ENCODE measurements at places on chromosomes 2 and 18.

DNA sequence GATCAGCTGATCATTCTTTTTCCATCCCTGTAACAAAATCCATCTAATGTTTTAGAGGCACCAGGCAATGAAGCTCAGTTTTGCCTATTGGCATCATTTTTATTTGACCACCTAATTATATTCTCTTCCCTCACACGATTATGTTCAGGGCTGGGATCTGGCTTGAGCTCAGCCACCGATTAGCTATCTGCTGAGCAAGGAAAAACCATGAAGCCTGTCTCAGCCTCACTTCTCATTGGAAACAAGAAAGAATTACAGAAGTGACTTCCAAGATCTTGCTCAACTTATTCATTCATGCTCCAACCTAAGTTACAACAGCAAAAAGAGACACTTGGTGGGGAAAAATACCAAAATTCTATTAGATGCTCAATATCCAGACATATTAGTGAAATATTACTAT is 139.0 kb upstream of the SH3BP4 start:
- DNase-seq = no peak

GRCh38 chr2:128714851-128715312 is 396.2 kb upstream of the HS6ST1 start:
- DNase-seq = no peak

GRCh38 chr18:74082742-74083556 is 64.7 kb downstream of the FBXO15 start:
- peak; percentile 12 for DNase-seq

GRCh38 chr18:57619876-57620275 is 1.8 kb downstream of the NARS1 start:
- DNase-seq = no peak

DNA sequence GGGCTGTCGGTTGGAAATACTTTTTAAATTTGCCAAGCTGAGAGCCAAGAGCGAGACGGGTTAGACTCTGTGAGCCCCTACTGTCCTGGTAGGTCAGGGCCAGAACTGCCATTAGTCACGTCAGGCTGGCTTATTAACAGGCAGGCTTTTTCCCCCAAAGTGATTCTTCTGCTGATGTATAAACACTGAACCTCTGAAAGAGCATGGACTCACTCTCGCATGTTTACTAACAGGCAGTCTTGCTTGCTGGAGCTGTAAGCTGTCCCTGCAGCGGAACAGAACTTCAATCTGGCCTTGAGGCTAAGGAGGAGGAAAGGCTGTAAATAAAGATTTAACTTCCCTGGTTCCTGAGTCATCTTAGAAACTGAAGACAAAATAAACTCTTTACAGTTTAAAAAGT is 288.4 kb downstream of the PIEZO2 start:
- no peak for DNase-seq

DNA sequence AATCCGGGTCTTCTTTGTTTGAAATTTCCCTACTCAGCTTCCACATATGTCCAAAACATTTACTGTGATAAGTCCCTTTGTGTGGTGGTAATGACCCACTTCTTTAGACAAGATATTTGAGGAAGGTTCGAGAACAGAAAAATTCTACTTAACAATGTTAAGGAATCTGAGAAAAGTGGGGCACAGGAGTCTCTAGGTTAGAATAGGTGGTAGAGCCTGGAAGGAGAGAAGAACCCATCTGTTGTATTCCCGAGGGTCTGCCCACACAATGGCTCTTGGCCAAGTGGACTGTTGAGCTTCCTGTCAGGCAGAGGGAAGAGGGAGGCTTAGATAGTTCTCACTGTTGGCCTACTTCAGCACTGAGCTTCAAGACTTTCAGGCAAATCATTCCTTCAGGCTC is 4.3 kb downstream of the IGFBP2 start:
- no peak for DNase-seq

GRCh38 chr2:16104949-16105668 is 164.8 kb downstream of the MYCN start:
- DNase-seq = no peak

DNA sequence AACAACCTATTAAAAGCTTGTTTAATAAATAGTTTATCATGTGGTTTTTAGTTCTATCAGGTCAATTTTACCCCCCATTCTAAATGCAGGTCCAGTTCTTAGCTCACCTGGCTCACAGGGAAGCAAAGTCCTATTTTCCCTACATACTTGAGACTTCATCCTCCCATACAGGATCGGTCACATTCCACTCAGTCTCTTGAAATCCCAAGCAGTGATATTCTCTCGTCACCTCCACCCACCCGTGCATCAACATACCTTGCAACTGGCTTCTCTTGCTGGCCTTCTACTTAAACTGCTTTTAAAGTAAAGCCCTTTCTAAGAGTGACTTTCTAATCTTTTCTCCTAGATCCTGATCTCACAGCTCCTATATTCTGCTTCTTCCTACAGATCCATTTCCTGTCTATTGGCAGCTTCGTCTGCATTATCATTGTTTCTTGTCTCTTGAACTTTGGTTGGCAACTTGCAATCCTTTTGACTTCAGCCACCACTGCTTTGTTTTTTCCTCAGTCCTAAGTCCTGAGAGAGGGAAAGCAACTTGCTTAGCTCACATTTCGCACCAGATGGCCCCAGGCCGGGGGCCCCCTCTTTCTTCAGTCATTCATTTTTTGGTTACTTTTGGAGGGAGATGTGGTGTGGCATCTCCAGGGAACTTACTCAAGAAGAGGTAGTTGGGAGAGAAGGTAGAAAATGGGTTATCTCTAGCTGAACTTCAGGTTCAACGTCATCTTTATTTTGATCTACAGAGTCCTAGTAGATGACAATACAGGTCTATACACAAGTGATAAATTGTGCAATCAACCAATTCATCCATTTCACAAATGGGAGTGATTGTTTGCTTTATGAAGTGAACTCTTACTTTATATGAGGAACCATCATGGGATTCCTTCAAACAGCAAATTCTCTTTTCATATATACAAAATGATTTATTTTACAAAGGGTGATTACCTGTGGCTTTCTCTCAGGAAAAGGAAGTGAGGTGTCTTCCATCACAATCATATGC is 23.9 kb upstream of the NCOA1 start:
- DNase-seq = no peak

GRCh38 chr2:138893746-138894145 is 113.6 kb upstream of the NXPH2 start:
- no peak for DNase-seq

DNA sequence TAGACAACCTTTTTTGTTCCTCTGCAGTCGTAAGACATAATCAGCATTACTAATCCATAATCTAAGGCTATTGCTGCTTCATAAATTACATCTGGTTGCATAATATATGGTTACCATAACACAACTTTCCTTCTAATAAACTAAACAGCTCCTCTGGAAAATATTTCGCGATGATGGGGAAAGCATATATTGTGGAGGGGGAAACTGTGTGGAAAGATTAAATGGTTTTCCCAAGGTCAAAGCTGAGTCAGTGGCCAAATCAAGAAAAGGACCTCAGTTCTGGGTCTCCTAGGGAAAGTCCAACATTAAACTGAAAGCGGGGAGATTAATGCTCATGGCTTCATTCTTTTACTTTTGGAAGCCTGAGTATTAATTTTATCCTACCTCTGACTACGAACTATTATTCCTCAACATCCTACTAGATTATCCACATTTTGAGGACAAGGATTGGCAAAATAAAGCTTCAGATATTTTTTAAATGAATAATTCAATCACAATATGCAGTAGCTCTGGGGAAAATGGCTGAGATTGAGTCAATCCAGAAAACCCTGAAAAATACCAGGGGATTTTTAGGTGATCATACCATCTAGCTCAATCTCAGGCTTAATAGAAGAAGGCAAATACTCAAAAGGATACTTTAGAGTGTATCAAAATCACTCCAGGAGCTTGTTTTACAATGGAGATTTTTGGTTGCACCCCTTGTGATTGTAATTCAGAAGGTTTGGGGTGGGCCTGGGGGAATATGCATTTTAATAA is 33.8 kb upstream of the STK17B start:
- no peak for DNase-seq

GRCh38 chr2:88837511-88838160 is 146.2 kb downstream of the RPIA start:
- no peak for DNase-seq

DNA sequence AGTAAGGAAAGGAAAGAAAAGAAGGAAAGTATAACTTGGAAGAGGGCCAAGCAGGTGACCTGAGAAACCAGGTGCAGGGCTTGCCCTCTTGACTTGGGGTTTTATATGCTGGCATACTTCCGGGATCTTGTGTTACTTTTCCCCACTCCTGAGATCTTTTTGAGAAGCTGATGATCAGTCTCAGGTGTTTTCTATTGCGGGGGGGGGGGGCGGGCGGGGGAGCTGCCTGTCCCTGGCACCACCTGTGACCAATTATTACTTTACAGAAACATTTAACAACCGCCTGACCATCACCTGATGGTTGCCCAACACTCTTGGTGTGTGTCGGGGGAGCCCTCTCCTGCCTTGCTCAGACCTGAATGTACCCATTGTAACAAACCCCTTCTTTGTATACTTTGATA is 6.9 kb upstream of the CASP10 start:
- no peak for DNase-seq

DNA sequence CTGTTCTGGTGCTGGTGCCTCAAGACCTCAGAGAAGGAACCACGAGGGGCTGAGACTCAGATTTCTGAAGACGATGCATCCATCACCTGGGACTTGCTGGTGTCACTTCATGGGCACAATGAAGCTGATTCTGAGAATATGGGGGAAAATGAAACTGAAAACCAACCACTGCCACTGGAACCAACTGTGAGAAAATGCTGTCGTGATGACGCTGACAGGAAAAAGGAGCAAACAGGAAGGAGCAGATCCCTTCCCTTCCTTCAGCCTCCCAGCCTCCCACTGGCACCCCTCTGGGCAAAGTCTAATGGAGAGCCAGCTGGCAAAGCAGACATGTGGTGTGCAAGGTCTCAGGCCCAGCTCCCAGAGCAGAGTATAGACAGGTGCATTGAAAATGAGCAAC is 109.7 kb downstream of the FOXI3 start:
- no peak for DNase-seq

DNA sequence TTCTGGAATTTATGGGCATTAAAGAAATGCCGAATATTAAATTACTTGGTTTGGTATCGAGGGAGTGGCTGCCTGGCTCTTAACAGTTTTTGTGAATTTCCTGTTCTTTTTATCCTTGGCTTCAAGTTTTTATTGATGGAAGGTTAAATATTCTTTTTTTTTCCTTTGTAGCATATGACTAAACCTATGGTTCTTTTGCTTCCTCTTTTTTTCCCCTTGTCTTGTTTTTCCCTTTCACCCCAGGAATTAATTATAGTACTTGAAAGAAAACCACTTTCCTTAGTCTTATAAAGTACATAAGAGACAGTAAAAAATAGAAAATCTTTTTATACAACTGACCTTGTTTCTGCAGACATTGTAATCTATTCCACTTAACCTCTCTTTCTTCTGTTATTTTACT is 42.4 kb downstream of the MGAT5 start:
- no peak for DNase-seq

GRCh38 chr2:234341306-234341985 is 155.4 kb downstream of the ARL4C start:
- DNase-seq = no peak

DNA sequence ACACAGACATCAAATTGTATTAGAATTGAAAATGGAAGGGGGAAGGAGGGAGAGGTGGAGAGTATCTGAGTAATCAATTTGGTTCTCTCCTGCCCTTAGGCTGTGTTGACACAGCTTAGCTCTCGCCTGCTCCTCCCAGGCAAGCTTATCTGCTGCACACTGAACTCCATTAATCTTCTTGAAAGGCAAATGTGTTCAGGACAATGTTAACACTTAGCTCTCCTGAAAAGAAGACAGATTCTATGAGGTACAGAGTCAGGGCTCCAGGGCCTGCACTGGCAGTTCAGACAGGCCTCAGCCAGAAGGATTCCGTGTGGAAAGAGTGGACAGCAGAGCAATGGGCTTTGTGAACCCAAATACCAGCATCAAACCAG is 430.0 kb upstream of the TNP1 start:
- DNase-seq = no peak

DNA sequence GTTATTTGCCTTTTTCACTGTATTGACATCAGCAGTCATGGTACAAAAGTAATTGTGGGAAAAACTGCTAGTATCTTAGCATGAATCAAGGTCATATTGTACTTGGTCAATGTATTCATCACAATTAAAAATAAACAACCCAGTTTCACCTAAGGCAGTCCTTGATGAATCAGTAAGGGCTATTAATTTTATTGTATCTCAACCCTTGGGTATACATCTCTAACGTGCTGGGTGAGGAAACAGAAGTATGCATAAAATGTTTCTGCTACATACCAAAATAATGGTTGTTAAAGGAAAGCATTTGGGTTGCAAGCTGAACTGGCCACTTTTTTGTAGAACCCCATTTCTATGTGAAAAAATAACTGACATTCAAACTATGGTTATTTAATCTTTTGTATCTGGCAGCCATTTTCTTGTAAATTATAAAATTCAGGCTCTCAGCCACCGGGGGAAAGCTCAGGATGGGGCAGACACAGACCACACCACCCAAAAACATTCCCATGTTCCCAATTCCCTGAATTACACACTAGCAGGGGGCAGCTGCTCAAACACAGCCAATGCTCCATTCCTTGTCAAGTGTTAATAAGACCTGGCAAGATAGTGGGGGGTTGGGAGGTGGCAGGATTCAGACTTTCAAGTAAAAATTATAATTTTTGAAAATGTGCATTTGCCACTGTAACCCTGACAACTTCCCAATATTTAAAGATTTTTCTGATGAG is 49.3 kb downstream of the OLA1 start:
- no peak for DNase-seq

DNA sequence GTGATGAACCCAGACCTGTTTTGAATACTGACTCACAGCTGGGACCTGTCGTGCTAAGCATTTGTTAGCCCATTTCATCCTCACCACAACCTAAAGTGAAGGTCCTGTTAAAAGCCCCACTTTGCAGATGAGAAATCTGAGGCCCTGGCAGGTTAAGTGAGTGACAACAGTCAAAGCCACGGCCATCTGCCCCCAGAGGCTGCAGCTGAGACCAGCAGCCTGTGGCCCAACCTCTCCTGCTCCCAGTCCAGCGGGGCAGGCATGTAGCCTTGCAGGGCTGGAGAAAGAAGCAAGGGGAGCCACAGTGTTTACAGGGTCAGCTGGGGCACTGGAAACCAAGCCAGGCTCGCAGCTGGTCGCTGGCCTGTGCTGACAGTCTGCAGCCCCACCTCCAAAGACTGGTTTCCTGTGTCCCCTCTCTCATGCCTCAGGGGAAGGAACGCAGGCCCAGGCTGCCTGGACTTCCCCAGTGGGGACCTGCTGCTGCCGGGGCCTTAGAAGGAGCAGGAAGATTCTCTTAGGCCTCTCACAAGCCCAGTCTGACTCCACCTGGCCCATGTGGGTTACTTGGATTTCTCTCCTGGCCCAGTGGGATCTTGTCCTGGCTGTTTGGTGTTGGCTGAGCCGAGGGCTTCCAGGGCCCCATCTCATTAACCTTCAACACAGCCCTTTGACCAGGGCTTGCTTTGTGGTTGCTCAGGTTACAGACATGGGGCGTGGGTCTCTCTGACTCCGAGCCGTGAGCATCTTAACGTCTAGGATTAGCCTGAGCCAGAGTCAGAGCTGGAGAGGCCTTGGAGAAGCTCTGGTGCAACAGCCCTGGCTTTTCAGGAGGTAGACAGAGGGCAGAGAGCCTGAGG is 1.7 kb downstream of the INPP5D start:
- DNase-seq = no peak

GRCh38 chr2:72138011-72138881 is 9.4 kb downstream of the CYP26B1 start:
- DNase-seq = no peak
